ENCODE measurements at places on chromosomes 2 and 18.

DNA sequence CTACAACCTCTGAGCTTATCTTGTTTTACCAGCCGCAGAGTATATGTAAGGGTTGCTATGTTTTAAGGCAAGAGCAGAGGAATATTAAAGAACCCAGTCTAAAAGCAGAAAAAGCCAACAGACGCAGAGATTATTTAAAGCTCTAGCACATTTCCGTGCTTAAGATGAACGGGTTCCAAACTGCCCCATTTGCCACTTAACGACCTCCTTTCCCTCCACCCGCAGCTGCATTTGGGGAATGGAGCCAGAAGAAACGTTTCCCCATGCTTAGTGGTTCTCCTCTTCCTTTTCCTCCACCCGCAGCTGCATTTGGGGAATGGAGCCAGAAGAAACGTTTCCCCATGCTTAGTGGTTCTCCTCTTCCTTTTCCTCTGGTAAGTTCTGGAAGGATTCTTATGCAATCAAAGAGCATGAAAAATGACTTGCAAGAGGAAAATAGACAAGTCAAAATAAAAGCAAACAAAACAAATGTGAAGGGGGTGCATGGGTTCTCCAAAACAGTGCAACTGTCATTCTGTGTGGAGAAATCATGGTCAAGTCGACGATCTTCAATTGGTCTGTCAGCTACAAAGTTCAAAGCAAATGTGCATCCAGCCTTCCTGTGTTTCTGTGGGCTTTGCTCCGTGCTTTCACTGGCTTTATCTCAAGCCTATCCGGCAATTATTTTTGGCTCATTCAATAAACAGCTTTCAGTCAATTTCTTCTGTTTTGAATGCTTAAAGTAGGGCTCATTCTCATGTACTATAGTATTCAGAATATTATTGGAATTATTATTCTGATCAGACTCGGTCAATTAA, 57.8 kb downstream of the DIPK1C start:
- no peak for DNase-seq

DNA sequence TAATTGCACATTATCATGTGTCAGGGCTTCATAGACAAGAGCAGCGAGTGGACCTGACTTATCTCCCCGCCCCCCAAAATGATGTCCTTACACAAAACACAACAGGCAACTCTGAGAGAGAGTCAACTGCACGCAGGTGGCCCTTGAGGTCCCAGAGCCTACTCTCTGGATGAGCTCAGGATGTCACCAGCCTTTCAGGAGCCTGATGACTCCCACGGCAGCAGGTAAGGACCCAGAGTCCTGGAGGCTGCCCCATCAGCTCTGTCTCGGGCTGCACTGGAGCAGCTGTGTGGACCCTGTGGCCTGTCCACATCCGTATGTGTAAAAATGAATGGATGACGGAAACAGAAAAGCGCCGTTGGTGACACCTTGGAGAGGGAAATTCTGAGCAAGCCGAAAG, 130.9 kb downstream of the HDAC4 start:
- DNase-seq: no peak

- DNase-seq: no peak
Observed at GRCh38 chr2:12965540-12966269, 249.0 kb downstream of the TRIB2 start.

DNA sequence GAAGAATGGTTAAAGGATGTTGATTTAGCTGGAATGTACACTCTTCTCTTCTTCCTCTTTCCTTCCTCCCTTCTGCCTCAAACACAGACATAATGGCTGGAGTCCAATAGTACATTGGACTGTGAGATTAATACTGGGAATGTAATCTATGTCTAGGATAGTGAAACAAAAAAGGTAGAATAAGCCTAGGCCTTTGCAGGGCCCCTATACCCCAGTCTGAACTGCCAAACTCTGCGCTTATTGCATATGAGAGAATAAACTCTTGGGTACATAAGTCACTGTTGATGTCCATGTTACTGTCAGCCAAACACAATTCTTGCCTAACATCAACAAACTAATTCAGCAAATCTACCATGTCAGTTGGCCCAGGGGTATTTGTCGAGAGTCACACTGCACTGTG, 29.7 kb upstream of the CCDC150 start:
- no peak for DNase-seq

DNA sequence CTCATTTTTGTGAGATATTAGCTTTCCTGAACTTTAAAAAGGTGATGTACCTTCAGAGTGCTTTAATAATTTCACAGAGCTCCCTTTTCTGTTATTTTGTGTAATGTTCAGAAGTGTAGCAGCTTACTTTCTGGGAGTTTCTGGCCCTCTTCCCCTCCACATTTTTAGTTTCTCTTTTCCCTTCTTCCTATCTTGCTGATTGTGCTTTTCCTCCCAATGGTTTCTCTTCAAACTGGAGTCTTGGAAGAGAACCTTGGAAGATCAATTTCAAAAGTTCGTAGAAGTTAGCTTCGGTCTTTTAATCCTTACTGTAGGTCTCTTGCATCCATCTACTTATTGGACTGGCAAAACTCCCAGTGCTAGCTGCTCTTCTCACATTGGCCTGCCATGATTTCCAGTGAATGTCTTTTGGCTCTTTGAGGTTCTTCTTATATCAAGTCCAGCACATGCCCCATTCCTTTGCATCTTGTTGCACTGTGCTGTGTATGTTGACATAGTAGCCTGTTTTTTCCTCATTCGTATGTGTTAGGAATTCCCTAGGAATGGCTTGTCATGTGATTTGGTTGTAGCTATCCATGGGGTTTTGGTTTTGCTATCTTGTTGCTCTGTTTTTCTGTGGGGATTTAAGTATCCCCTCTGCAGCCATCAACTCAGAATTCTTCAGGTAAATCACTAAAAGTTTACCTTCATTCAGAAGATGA, 7.8 kb downstream of the CCNT2 start:
- DNase-seq: no peak

- DNase-seq: no peak
Observed at GRCh38 chr2:193523662-193524061, 1328.9 kb upstream of the TMEFF2 start.

DNA sequence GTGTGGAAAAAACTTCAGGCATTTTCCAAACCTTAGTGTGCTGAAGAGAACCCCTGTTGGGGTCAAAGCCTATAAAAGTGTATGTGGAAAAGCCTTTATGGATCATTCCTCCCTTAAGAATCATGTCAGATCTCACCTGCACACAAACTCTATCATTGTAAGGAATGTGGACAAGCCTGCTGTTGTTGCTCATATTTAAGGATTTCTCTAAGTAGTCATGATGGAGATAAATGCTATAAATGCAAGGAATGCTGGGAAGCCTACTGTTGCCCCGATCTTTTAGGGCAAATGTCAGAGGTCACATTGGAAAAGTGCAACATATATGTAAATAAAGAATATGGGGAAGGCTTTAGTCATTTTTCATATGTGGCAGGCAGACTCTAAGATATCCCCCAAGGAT, 129.5 kb downstream of the ICOS start:
- no peak for DNase-seq

- no peak for DNase-seq
Observed at GRCh38 chr2:192741889-192742288, 547.2 kb upstream of the TMEFF2 start.

DNA sequence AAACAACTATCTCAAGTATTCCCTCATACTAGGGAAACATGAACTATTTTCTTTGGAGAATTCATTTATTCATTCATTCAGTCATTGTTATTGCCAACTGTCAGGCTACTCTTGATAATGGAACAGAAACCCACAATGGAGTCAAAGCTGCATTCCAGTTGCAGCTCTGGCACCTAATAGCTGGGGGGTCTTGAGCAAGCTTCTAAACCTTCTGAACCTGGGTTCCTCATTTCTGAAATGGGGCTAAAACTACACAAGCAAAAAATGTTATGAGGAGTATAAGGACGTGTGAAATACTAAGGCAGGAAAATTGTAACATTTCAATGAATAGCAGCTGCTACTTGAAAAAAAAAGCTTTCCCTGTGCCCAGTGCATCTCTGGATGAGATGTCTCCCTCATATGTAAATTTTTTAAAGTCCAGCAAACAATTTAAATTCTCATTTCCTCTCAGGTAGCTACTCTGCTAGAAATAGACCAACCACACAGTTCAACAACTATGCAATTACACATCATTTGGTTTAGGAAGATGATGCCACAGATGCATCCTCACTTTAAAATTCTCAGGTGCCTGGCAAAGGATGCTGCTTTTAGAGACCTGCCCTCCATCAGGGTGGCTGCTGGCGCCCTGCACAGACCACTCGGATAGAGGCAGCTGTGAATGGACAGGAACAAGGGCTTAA, 38.5 kb downstream of the SPRED2 start:
- DNase-seq: no peak

GRCh38 chr2:102033031-102033749, 41.4 kb downstream of the IL1R2 start:
- peak; percentile 47 for DNase-seq

GRCh38 chr2:30252723-30253701, 21.7 kb downstream of the LBH start:
- DNase-seq: no peak

DNA sequence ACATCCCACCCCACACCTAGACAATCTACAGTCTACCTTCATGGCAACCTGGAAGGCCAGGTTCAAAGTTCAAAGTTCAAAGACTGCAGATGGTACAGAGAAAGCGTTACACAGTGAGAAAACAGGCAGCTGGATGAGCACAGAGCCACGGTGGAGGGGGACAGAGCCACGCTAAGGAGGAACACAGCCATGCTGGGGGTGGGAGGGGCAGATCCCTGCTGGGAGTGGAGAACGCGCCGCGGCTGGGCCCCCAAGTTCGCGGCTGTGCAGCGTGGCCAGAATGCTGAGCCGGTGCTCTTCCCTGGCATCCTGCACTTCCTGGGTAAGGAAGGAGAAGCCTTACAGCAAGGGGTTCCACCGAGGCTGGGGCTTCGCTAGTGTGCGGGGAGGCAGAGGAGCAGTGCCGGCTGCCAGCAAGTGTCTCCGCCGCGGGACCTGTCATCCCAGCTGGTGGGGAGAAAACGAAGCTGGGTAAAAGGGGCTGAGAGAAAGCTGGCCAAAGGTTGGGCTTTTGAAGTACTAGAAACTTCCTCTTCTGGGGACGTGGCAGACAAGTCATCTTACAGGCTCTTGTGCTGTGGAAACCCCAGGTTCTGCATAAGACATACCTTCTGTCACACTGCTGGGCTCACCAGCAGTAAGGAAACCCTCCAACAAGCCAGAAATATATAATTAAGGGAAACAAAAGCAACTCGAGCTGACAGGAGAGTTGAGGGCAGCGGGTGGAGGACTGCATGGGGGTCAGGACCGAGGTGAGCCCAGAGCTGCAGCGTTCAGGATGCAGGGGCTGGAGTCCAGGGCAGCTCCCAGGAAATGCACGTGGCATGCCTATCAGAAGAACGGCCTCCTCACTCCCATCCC, 115.5 kb downstream of the HDAC4 start:
- peak; percentile 67 for DNase-seq

GRCh38 chr18:63378919-63379638, 12.1 kb upstream of the KDSR start:
- DNase-seq: no peak

DNA sequence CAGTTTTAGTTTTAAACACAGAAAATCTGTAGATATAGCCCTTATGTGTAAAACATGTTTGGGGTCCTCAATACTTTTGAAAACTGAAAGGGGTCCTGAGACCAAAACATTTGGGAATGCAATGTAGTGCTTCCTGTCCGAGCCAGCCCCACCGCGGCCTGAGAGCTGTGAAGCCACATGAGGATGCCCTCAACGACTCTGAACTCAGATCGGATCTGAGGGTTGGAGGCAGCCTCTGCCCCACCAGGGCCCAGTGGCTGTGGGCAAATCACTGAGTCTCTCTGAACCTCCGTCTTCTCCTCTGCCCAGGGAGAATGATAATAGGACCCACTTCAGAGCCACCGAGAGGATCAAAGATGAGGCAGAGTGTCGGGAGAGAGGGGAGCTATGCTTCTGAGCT, 33.4 kb upstream of the HPCAL1 start:
- no peak for DNase-seq

GRCh38 chr2:37020887-37021796, 54.8 kb upstream of the STRN start:
- DNase-seq: no peak

DNA sequence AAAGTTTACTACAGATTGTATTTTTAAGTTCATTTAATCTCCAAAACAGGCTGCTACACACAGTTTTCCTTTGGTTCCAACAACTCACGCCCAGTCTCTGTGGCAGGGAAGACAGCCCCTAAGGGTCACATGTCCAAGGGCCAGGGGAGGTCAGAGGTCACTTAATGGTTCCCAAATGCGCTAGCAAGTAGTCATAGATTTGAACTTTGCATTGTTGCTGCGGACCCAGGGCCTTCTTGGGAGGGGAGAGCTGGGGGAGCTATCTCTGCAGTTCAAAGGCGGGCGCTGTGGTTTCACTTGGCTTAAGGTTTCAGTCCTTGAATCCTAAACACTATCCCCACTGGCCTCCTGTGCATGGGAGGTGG, 74.8 kb upstream of the ZNF532 start:
- no peak for DNase-seq

DNA sequence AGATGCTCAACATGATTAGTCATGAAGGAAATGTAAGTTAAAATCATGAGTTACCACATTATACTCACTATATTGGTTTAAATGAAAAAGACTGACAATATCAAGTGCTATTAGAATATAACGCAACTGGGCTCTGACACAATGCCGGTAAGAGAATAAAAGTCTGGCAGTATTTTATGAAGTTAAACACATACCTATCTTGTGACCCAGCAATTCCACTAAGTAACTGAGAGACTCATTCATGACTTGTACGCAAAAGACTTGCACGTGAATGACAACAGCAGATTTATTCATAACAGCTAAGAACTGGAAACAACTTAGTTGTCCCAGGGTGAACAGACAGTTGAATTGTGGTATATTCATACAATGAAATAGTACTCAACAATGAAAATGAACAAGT, 342.1 kb downstream of the SLC4A3 start:
- no peak for DNase-seq

DNA sequence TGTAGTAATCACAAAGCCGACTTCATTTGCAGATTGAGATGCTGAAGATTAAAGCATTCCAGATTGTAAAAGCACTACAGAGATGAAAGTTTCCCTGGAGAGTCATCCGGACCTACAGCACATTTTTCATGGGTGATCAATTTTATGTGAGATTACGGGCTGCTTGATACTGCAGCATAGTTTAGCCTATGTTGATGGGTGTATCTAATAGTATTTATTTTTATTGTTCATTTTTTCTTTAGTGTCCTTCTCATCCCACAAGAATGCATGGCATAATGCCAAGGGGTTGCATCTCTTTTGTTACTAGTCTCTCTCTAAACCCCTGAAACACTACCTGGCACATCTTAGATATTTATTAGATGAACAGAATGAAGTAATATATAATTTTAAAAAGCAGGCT, 240.4 kb downstream of the MBD2 start:
- DNase-seq: no peak

- DNase-seq: no peak
Observed at GRCh38 chr2:1847846-1848598, 103.7 kb upstream of the PXDN start.

DNA sequence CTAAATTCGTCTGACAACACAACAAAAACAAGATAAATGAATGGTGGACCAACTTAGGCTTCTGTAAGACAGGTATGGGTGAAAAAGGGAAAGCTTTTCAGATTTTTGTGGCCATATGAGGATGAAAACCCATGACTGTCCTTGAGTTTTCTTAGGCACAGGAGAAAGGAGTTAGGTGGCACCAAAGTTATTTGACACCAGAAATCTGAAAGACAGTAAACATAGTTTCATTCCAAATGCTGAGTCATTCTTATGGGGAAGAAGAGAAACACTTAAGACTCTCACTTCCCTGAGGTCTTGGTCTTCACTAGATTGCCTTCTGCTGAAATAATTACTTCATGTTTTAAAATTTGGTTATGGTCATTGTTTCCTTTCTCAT, 5.2 kb upstream of the GPD2 start:
- peak; percentile 9 for DNase-seq
